DMS79 treated with DMSO at 0.1 percent for 48 hours (cell line): ENCODE measurements at places on chromosomes 2 and 18.
A peak's percentile ranks its signal among the peaks of the same experiment; 100 is the strongest.

GRCh38 chr2:98869272-98869641 is 66.8 kb downstream of the CRACDL start:
- DNase-seq, result peak; percentile 95

GRCh38 chr18:47531717-47532116 is 280.3 kb upstream of the SKOR2 start:
- no peak for DNase-seq

GRCh38 chr2:27001950-27002349 is 30.8 kb upstream of the TMEM214 start:
- peak; percentile 7 for DNase-seq

DNA sequence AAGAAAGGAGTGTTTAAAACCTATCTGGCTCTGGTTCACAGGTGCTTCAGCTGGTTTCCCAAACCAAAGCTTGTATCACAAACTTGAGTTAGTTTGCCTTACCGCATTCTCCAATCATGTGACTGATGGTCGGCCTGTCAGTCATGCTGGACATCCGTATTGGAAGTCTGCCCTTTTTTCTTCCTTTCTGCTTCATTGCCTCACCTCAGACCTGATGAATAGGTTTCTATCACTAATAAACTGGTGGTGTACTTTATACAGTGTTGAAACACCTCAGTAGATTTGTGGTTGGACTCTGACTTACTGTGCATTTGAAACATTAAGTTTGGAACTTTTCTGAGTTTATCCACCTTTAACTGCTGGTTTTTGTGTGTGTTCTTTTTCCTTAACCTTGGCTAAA is 84.1 kb downstream of the R3HDM1 start:
- DNase-seq, result no peak

- DNase-seq, result no peak
Observed at GRCh38 chr18:8165095-8165494, 444.1 kb upstream of the RAB12 start.

- DNase-seq, result no peak
Observed at GRCh38 chr2:111954602-111955332, 56.4 kb downstream of the MERTK start.

DNA sequence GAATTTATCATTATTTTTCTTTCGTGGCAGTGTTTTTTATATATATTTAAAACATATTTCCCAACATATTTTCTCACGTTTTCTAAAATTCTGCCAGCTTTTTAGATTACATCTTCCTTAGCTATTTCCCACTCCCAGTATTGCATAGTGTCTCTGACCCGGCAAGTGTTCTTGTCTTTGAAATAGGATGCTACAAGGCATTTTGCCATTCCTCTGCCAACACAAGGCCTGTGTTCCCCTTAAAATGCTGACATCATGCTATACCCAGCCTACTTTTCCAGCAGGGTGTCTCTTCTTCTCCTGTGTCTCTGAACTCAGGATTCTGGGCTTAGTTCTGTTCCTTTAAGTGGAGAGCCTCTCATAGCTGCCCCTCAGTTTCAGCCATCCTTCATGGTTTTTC is 115.2 kb downstream of the DIS3L2 start:
- no peak for DNase-seq

GRCh38 chr2:898319-898718 is 52.3 kb upstream of the SNTG2 start:
- no peak for DNase-seq

- no peak for DNase-seq
Observed at GRCh38 chr2:64214281-64215115, 70.3 kb upstream of the PELI1 start.

DNA sequence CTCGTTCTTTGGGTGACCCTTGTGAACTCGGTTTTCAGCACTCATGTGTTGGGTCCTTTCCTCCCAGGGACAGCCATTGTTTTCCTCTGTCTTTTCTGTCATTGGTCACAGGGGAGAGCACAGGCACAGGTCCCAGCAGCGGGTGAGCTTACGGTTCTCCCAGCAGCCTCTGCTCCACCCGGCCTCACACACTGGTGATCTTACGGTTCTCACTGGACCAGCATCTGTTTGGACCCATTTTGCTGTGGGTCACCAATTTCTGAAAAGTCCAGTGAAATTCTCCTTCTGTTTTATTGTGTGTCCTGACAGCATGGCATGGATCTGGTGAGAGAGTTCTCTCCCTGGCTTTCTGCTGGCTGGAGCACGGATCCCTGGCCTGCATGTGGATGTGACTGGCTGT is 49.8 kb upstream of the ANKRD62 start:
- no peak for DNase-seq

DNA sequence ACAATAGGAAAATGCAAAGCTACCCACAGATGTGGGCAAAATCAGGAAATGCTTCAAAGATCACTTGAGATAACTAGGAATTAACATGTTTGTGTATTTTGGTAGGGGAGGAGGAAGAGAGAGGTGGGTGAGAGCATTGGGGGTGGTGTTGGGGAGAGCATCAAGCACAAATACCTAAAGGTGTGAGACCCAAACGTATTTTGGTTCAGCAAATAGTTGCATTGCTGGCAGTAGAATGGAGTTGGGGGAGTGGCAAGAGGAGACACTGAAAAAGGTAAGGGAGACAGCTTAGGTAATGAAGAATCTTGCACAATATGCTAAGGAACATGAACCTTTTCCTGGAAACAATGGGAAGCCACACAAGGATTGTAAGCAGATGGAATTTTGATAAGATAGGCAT is 1.5 kb upstream of the PELI1 start:
- no peak for DNase-seq

- DNase-seq, result peak; percentile 44
Observed at GRCh38 chr2:230861552-230862255, 3.0 kb upstream of the ITM2C start.

- DNase-seq, result no peak
Observed at GRCh38 chr2:105787376-105788318, 42.9 kb downstream of the NCK2 start.

GRCh38 chr2:72084584-72084976 is 63.1 kb downstream of the CYP26B1 start:
- no peak for DNase-seq

DNA sequence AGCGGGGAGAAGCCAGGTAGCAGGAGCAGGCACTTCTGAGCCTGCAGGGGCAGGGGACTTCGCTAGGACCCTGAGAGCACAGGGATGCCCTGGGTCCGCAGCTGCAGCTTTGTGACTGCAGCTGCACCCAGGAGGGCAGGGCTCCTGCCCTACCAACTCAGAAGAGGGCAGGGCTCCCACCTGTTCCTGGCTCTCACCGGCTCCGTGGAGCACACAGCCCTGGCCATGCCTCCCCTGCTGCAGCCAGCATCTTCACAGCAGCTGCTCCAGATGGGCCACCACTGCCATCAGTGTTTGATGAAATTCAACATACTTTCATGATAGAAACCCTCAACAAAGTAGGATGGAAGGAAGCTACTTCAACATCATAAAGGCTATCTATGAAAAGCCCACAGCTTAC is 92.7 kb downstream of the FAM210A start:
- DNase-seq, result no peak

GRCh38 chr2:17969661-17970060 is 91.2 kb downstream of the KCNS3 start:
- DNase-seq, result no peak

- DNase-seq, result no peak
Observed at GRCh38 chr2:86512892-86513291, 50.4 kb downstream of the CHMP3 start.

DNA sequence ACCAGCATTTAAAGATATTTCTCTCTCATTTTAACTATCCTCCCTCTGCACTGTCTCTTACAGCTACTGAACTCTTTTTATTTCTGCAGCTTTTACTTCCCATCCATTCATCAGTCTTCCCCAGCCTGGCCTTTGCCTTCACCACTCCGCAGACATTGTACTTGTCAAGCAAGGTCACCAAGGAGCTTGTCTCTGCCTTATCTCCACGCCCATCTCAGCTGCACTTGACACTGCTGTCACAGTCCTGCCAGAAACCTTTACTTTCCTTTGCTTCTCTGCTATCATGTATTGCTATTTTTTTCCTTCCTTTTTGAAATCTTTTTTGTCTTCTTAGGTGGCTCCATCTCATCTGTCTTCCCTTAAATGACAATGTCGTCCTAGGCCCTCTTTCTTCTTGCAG is 147.0 kb downstream of the VWC2L start:
- DNase-seq, result no peak

GRCh38 chr2:231683292-231684235 is 24.8 kb upstream of the PTMA start:
- DNase-seq, result peak; percentile 41

- no peak for DNase-seq
Observed at GRCh38 chr2:18198677-18199076, 320.2 kb downstream of the KCNS3 start.

DNA sequence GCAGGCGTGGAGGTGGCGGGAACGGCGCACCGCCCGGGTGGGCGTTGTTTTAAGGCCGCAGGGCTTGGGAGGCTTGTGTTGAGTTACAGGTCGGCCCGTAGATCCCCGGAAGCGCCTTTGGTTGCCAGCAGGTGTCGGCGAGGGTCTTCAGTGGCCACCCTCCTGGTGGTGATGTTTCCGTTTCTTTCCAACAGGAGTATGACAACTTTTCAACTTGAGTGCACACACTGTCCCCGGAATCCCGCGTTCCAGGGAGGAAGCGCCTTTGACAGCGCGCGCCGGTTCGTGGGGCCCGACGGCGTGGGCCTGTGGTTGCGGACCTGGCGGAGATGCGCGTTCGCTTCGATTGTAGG is 1.0 kb upstream of the HDAC4 start:
- peak; percentile 77 for DNase-seq

GRCh38 chr18:71079606-71080005 is 790.8 kb downstream of the SOCS6 start:
- DNase-seq, result peak; percentile 82

- DNase-seq, result no peak
Observed at GRCh38 chr18:26233208-26233607, 7.0 kb downstream of the TAF4B start.

- DNase-seq, result no peak
Observed at GRCh38 chr18:54075689-54076088, 148.8 kb downstream of the MBD2 start.

DNA sequence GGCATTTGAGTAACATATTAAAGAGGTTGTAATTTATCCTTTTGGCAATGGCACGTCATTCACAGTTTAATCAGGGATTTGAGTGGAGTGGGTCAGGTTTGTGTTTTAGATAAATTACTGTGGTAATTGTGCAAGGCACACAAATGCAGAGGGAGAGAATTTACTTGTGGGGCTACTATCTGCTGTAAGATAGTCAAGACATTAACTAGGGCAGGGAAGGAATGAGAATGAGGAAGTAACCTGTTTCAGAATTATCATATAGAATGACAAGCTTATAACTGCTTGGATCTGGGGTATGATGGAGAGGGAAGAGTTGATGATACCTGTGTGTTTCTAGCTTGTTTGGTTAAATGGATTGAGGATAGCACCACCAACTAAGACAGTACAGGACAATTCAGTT is 58.9 kb upstream of the ZSWIM2 start:
- DNase-seq, result no peak

- no peak for DNase-seq
Observed at GRCh38 chr2:40002339-40002738, 223.3 kb upstream of the THUMPD2 start.

DNA sequence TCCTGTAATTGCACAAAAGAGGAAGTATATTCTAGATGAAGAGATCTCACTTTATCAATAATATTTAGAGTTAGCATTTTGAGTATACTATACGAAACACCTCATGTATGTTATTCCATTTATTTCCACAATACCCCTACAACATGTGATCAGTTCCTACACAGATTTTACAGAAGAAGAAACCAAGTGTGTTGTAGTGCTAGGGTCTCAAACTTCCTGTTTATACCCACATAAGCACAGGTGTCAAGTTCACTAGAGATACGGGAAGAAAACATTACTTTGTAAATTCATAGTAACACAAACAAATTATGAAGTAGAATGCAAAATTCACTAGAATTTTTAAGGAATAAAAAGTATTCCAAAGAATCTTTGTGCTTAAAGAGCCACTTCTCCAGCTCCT is 46.4 kb downstream of the KCTD18 start:
- no peak for DNase-seq

DNA sequence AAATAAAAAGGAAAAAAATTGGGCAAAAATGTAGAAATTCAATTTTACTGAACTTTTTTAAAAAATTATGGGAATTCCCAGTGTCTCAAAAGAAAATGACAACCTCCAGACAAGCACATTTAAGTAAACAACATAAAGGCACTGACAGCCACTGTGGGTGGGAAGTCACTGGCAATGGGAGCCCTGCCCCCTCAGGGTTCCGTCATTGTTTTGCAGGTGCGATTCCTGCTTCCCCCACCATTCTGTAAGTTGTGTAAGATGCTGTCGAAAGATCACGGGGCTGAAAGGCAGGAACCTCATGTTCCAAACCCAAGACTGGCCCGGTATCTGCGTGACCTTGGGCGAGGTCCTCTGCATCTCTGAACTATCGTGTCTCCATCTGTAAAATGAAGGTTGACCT is 15.8 kb upstream of the ASPRV1 start:
- DNase-seq, result no peak

GRCh38 chr2:156649596-156649995 is 213.4 kb downstream of the GPD2 start:
- DNase-seq, result no peak

- DNase-seq, result no peak
Observed at GRCh38 chr2:26735883-26736588, 28.0 kb upstream of the SLC35F6 start.

GRCh38 chr2:104863146-104863467 is 9.2 kb downstream of the POU3F3 start:
- DNase-seq, result no peak
